Testis (tissue), 5 donors: ENCODE measurements at places on chromosomes 2 and 18.

- no peak for DNase-seq
Measured at GRCh38 chr2:131152074-131152473, 46.9 kb downstream of the PLEKHB2 start.

- peak; percentile 55 for DNase-seq
Measured at GRCh38 chr18:56139372-56139771, 499.0 kb downstream of the TXNL1 start.

GRCh38 chr2:7084601-7085000 is 167.4 kb downstream of the RNF144A start:
- no peak for DNase-seq

DNA sequence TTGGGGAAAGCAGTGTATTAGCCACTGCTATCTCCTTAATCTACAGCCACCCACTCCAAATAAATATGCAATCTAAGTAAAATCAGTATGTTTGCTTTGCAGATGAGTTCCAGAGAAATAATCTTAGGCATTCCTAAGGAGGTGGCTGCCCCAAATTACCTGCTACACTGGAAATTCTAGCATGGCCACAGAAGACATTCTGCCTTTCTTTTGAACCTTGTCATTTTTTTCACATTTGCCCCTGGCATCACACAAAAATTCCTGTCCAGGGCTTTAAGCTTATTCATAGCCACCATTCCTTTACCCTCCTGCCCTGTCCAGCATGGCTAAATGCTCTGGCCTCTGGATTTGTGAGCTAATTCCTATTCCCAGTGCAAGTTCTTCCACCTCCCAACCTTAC is 36.8 kb upstream of the FAM124B start:
- no peak for DNase-seq

DNA sequence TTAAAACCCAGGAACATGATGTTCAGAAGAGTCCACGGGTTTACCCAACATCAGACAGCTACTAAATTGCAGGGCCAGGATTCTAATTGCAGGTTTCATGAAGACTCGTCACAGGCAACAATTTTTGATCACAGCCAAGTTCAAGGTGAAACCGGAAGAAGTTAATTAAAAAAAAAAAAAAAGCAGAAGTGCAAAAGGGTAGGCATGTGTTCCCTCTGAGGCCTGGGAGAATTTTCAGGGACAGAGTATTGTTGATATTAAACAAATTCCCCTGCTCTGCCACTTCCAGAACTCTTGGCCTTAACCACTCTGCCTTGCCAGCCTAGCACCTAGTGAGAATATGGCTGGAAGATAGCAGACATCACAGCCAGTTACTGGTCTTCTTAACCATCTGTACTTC is 99.4 kb upstream of the TRIB2 start:
- DNase-seq, result no peak

DNA sequence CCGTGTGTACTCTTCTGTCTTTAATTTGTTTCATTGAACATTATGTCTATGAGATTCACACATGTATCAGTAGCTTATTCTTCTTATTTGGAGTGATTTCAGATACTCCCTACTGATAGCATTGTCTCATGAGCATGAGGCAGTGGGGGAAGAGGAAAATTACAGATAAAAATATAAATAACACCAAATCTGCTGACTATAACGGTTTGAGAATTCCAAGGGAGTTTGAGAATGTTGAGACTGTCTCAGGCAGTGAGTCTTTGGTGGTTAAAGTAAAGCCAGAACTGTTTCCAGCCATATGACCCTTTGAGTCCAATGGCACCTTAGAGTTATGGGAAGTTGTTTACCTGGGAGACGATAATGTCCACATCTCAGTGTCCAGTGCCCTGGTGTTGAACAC is 72.5 kb upstream of the KCNE4 start:
- DNase-seq, result no peak
